NCI-H510A treated with DMSO at 0.1 percent for 48 hours (cell line): ENCODE measurements at places on chromosomes 12 and 14.

- no peak for DNase-seq
These were observed 65.1 kb upstream of the PRB2 start for GRCh38 chr12:11460343-11461023.

DNA sequence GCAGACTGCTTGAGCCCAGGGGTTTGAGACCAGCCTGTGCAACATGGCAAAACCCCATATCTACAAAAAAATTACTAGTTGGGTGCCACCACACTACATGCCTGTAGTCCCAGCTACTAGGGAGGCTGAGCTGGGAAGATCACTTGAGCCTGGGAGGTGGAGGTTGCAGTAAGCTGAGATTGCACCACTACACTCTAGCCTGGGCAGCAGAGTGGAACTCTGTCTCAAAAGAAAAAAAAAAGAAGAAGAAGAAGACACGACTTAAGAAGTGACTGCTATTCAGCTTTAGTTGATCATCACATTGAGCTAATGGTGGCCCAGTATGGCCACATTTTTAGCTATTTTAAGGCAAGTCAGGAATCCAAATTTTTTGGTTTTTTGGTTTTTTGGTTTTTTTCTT lies 8.9 kb upstream of the METTL17 start:
- DNase-seq = no peak

DNA sequence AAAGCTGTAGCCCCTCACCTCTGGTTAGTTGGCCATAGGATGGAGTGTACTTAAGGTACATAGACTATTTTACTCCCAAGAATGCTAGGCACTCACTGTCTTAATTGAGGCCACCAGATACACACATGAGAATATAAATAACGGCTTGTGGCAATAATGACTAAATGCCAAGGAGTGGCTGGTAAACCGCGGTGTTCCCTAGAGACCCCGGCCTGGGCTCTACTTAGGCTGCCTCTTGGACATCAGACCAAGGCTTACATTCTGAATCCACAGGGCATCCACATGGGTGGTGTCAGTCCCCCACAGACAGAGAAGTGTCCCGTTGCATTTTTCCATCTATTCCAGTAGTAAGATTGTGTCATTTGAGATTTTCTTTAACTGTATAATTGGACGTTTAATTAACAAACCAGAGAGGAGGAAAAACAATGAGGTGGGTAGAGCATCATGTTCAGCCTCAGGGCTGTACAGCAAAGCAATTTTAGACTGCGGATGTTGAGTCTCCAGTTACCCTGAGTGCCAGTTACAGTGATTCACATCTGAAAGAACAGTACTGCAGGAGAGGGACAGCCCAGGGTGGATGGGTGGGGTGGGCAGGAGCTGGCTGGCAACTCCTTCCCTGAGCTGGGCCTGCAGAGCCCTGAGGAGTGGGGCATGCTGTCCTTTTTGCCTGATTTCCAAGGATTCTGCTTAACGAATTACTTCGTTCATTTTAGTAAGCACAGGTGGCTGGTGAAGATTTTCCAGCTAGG lies 20.5 kb downstream of the CKB start:
- no peak for DNase-seq

DNA sequence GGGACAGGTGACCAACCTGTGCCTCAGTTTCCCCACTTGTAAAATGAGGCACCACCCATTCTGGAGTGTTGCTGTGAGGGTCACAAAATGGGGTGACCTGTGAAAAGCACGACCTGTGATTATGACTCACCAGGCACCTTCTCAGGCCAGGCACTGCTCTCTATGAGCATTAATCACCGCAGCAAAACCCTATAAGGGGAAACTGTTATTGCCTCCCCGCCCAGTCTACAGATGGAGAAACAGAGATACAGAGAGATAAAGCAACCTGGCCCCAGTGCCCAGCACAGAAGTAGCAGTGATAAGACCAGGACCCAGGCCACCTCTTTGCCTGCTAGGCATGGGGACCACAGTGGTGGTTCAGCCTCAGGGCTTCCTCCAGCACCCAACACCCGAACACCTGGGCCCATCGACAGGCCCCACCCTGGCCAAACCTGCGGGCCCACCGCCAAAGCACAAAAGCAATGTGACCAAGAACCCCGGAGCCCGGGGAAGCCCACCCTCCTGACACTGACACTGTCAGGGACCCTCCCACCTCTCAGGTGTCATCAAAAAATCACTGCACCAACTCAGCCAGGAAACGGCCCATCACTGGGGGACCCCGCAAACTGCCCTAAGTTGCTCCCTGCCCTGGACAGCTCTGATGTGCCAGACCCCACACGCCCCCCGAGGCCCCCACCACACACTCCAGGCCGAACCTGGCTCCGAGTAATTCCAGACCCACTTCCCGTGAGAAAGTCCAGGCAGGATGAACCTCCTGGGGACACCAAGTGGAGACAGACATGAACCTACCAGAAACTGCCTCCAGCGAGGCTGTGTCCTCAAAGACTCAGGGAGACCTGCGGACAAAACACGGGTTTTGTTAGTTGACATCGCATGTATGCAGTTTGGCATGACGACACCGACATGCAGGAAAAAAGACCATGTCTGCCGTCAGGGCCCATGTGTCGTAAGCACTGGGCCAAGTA lies 32.4 kb downstream of the NCOR2 start:
- DNase-seq = no peak

- no peak for DNase-seq
These were observed 158.2 kb downstream of the FOXN3 start for GRCh38 chr14:89258728-89259273.

DNA sequence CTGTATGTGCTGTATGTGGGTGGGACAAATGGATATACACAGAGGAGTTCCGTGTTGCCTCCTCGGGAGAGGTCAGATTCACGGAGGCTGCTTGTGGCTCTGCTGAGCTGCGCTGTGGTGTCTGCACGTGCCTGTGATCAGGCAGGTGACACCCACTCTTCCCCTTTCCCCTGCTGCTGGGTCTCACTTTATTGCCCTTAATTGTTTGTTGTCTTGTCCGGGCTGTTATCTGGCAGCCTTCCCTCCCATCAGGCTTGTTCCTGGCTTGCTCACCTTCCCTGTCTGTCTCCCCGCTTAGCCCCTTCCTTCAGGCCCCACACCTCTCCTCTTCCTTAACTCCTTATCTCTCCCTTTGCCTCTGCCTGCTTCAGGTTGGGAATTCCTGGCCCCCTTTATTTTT lies 13.5 kb downstream of the WNT5B start:
- DNase-seq = no peak

DNA sequence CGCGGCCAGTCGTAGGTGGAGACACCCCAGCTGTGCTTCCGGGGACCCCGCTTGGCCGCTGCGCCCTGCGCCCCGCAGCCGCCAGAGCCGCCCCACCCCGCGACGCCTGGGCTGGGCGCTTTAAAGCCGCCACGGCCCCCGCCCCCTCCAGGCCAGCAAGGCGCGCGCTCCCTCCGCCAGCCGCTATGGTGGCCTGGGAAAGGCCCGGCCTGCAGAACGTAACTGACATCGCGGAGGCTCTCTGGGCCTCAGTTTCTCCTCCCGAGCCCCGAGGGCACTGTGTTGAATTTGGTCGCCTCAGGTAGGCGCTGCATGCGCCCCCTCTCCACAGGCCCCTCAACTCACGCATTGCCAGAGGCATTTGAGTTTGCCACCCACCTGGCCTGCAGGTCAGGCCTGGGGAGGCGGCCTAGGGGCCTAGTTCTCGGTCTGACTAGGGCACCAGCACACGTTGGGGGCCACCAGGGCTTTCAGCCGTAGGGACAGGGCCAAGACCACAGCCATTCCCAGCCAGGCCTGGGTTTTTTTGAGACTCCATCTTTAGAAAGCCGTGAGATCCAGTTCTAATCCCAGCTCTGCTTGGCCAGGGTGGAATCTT lies at the start of gene NGB:
Gene NGB (minus strand): TSS at position 94 of the 598 bp plus-strand sequence. CDS start 269 bp downstream, outside the sequence.
- no peak for DNase-seq

- DNase-seq = no peak
These were observed 550.0 kb downstream of the SOX5 start for GRCh38 chr12:23399402-23399933.
